AG09309 (cell line): ENCODE measurements at places on chromosomes 7 and 10.

- no peak for DNase-seq
These were observed 6.4 kb upstream of the SMARCD3 start for GRCh38 chr7:151254851-151255250.

- DNase-seq: no peak
These were observed 83.1 kb upstream of the SEMA3A start for GRCh38 chr7:84277628-84278224.

- no peak for DNase-seq
These were observed 12.0 kb upstream of the BMPER start for GRCh38 chr7:33893377-33893776.

DNA sequence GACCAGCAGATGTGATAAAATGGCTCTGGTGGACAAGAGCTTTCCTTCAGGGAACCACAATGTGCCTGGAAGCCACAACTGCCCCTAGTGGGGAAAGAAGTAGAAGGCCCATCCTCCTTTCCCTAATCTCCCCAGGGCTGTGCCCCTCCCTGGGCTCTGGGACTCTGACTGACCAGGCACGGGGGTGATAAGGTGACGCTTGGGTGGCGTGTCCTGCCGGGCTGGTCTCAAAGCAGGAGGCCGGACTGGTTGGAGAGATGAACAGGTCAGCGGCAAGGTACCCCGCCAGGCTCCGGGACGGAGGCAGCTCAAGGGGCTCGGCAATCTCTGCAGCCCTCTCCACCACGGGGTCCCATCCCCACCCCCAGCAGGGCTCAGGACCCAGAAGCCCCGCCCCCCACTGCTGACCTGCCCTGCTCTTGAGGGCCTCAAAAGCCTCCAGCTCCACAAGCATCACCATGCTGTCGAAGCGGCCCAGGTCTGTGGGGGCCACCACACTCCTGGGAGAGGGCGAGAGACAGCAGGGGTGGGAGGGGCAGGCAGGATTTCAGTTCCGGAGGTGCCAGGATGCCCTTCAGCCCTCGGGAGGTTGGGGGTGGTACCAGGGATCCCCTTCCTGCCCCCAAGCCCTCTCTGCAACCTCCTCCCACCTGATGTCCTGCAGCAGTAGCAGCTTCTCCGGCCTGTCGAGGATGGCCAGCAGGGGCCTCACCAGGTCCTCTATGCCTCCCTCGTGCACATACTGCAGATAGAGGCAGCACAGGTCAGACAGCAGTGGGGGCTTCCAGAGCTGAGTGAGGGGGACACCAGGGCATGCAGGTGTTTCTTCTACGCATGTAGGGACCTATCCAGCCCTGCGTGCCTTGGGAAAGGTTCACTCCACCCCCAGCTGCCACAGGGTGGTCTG, 12.2 kb downstream of the LZTS2 start:
- no peak for DNase-seq
